ENCODE measurements at places on chromosomes 3 and 15.

DNA sequence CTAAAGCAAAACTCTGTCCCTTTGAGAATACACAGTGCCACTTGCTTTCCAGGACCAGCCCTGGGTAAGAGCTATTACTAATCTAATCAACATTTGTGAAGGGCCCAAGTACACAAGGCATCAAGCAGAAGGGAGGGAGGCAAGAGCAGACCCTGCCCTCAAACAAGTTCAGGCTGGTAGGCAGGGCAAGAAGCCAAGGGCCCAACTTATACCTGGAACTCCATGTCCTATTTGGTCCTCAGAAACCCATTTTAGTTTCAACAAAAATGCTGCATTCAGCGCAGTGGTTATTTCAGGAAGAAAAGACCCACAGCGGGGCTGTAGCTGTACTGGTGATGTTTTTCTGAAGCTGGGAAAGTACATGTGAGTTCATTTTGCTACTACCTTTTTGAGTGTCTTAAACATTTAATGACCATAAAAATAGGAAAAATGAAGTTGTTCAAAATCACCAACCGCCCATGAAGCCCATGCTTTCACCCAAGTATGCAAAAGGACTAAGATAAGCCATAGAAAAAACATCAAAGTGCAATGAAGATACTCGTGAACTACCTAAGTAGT is 2.8 kb downstream of the RPS17 start:
- DNase-seq: no peak

DNA sequence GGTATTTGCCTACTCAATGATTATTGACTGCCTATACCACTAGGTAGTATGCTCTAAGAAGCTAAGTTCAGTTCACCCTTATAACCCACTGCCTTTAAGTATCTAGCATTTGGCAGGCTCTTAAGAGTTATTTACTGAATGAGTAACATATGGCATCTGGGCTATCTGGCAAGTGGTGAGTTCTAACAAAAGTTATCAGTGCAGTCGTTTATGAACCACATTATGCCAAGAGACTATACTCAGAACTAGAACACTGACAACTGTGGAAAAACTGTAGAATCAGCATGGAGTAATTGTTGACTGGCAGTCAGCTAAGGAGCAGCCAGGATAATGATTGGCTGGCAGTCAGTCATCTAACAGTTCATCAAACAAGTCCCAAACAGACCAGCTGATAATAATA is 25.8 kb downstream of the RAF1 start:
- DNase-seq: no peak

- no peak for DNase-seq
Measured at GRCh38 chr3:25427942-25428788, at the start of gene RARB. TSS of gene RARB (plus strand) at chr3:25428263. CDS start at chr3:25428732, 469 bp downstream.

DNA sequence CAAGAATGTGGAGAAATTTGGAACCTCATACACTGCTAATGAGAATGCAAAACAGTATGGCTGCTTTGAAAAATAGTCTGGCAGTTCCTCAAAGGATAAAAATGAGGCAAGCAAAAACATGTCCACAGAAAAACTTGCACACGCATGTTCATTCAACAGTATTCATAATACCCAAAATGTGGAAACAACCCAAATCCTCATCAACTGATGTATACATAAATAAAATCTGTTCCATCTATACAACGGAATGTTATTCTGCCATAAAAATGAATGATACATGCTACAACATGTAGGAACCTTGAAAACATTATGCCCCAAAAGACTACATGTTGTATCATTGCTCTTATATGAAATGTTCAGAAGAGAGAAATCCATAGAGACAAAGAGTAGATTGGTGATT is 36.4 kb upstream of the OXTR start:
- no peak for DNase-seq

GRCh38 chr15:25655207-25655948 is 207.7 kb downstream of the ATP10A start:
- DNase-seq: no peak

- no peak for DNase-seq
Measured at GRCh38 chr3:142888099-142888480, 793 bp downstream of the PCOLCE2 start.

DNA sequence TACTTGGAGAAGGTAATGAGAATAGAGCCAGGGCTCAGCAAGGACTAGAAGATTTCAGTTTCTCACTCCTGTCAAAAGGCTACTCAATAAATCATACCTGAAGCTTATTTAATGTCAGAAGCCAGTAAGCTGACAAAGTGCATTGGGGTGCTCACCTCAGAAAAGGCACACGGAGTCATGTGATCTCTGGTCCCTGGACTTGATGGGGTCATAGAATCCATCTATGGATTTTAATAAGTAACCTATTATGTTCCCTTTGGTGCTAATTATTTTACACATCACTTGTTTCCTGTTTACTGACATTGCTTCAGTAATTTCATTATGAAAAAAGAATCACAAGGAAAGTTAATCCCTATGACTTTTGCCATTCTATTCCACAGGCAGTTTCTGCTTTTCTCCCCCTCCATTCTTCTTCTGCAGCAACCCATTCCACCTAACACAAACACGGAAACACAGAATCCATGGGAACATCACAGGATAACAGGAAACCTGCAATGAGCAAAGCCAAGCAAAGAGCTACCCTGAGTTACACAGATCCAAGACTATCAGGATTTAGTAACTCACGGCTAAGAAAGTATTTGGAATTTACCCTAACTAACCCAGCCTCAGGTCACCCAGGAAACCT is 159.6 kb downstream of the MEIS2 start:
- no peak for DNase-seq

- DNase-seq: no peak
Measured at GRCh38 chr15:68275165-68275746, 2.3 kb upstream of the FEM1B start.

DNA sequence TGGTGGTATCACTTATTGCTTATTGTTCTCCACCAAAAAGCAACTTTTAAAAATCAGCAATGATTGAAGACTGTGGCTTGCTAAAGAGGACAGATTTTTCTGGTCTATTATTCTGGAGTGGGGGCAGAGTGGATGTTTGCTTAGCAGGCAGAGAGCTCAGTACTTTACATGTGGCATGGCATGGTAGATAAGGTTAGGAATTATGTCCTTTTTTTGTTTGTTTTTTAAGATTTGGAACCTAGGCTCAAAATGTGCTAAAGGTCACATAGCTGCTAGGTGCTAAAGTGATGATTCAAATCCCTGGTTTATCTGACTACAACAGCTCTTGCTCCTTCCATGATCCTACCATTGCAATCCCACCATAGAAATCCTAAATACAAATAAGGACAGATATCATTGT is 331.0 kb upstream of the ADAMTS9 start:
- DNase-seq: no peak

DNA sequence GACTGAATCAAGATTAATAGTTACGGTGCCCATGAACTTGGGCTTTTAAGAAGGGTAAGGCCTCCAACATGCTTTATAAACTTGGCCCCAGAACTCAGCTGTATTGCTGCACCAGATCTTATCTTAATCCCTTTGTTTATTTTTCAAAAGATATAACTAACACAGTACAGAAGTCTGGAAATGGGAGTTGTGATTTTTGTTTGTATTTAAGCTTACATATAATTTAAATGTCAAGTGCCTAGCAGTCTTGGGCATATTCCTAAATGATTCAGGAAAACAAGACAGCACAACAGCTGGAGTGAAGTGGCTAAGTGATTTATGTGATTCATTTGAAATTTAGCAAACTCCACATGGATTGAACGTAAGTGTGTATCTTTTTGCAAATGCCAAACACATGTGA is 56.2 kb downstream of the NBEAL2 start:
- DNase-seq: no peak

DNA sequence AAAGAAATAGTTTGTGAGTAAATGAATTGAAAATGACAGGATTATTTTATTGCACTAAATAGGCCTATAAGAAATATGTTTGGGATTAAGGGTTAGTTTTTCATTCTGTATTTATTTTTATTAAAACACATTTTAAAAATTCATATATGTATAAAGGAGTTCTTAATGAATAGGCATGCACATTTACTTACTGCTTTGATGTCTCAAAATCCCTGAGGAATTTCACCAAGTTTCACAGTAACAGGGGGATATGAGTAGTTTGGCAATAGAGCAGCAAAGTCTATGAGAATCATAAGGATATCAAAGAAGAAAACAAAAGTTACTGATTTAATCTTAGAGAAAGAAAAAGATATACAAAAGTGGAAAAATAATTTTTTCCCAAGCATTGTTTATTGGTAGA is 411.7 kb downstream of the NAALADL2 start:
- no peak for DNase-seq

DNA sequence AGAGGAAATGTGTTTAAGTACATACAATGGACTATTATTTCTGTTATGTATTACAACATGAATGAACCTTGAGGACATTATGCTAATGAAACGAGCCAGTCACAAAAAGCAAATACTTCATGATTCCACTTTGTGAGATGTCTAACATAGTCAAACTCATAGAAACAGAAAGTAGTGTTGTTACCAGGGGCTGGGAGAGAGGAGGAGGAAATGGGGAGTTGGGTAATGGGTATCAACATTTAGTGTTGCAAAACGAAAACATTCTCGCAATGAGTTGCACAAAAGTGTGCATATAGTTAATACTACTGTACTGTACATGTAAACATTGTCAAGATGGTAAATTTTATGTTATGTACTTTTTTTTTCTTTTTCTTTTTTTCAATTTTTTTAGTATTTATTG is 194.3 kb downstream of the IL5RA start:
- DNase-seq: no peak

GRCh38 chr3:23877329-23877980 is 39.3 kb downstream of the NKIRAS1 start:
- no peak for DNase-seq

GRCh38 chr3:4708230-4708629 is 215.1 kb downstream of the ITPR1 start:
- no peak for DNase-seq

GRCh38 chr3:135636596-135636995 is 328.9 kb upstream of the PPP2R3A start:
- no peak for DNase-seq

DNA sequence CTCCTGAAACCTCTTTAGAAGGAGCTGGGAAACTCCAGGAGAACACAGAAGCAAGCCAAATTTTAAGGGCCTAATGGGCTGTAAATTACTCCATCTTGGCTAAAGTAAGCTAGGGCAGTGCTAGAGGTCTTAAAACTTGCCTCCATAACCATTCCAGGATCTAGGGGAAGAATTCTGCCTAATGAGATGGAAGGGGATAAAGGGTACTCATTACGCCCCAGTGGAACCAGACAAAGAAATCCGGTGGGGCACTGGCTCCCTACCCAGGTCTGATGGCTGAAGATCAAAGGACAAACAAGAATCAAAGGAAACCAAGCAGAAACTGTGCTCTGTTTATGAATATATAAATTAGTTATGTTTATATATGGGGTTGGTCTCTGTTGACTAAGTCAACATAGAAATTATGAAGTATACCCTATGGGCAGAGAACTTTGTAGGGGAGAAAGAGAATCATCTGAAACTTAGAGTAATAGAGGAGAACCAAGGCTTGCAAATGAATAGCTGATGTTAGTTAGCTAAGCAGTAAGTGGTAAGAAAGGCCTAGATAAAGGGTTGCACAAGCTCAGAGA is 57.8 kb downstream of the NCEH1 start:
- DNase-seq: no peak

GRCh38 chr3:45509038-45509767 is 85.3 kb upstream of the LIMD1 start:
- no peak for DNase-seq

DNA sequence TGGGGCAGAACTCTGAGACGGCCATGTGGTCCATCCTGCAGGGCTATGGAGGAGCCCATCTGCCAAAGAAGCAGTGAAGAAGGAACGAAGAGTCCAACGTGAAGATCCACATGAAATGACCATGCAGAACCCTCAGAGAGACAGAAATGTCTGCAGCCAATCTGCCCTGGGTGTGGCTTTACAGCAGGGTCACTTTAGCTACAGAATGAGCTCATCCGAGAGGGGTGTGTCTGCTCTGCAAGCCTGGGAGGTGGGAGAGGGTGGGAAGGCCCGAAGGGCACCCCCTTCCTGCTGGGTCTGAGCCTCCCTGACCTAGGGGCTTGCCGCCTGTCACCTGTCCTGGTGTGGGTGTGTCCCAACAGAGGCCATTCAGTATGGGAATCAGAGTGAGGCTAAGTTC is 176.3 kb downstream of the ATP10A start:
- no peak for DNase-seq

GRCh38 chr3:167930453-167930852 is 165.3 kb downstream of the GOLIM4 start:
- DNase-seq: no peak

- DNase-seq: no peak
Measured at GRCh38 chr15:59060348-59060747, 44.6 kb upstream of the CCNB2 start.

DNA sequence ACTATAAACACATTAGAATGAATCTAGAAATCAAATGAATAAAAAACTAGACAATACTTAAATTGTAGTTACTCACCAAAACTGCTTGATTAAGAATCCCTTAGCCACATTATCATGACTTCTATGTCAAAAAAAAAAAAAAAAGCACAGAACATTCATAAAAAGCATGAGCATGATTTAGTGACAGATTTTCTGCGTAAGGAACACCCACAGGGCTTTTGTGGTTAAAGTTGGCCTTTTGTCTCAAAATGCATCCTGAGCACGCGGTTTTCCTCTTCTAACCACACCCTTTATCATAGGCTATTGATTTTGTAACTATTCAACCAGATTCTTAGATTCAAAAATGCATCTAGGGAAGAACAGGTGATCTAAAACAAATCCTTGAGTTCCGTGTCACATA is 334.0 kb upstream of the NR2F2 start:
- DNase-seq: no peak

GRCh38 chr15:65096481-65097385 is 18.3 kb downstream of the UBAP1L start:
- DNase-seq: no peak

- DNase-seq: no peak
Measured at GRCh38 chr15:39188930-39189329, 391.9 kb upstream of the THBS1 start.

DNA sequence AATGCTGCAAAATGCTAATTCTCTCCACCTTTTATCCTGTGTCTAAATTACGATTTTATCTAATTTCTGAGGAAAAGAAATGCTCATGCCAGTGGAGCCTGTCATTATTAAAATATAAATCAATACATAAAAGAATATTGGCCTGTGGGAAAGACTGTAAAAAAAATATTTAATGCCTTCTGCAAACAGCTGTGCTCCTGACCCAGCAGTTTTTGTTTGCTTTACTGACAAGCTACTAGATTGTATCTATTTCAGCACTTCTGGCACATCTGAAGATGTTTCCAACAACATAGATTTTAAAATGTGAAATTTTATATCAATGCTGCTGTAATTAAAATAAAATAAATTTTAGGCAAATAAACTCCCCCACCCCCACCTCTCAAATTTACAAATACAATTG is 493.6 kb upstream of the AGTR1 start:
- no peak for DNase-seq

All from stimulated activated CD4-positive, alpha-beta T cell treated with anti-CD3 and anti-CD28 coated beads, Interleukin-12 subunit alpha, Interleukin-12 subunit beta, amount 100 ng/mL, for 24 hours (primary cell).